ENCODE measurements at places on chromosomes 5 and 9.

- DNase-seq, result no peak
Measured at GRCh38 chr5:67416133-67416937, 219.7 kb upstream of the CD180 start.

- DNase-seq, result no peak
Measured at GRCh38 chr5:54577937-54578653, 60.5 kb downstream of the SNX18 start.

GRCh38 chr5:116546033-116546742 is 28.4 kb downstream of the SEMA6A start:
- no peak for DNase-seq

DNA sequence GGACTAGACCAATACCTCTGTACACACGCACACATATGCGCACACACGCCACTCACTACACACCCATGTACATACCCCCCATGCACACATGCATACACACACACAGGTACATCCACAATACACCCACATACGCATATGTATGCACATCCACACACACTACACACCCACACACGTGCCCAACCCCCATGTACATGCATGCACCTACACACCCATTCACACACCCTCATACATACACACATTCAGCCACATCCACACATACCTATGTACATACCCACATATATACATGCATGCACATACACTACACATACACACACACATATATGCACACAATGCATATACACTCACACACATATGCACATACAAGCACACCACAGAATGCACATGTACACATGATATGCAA is 107.1 kb downstream of the GADD45G start:
- no peak for DNase-seq

GRCh38 chr5:142132916-142133315 is 24.3 kb downstream of the NDFIP1 start:
- DNase-seq, result peak; percentile 81

- DNase-seq, result no peak
Measured at GRCh38 chr5:132258102-132259068, 889 bp downstream of the PDLIM4 start.

DNA sequence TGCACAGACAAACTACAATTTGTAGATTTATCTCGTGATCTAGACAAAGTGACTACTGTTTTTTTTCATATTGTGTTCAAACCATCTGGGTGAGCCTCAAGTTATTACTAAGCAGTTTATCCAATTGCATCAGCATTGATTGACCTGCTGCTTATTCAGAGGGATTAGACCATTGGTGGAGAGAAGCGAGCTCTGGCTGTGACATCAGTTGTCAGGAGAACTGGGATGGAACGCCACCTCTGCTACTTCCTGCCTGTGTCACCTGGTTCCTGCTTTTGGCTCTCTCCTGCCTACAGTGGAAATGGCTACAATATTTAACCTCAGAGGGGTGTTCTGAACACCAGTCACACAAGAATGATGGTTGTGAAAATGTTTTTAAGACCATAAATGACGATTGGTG is 12.1 kb downstream of the NR4A3 start:
- no peak for DNase-seq

DNA sequence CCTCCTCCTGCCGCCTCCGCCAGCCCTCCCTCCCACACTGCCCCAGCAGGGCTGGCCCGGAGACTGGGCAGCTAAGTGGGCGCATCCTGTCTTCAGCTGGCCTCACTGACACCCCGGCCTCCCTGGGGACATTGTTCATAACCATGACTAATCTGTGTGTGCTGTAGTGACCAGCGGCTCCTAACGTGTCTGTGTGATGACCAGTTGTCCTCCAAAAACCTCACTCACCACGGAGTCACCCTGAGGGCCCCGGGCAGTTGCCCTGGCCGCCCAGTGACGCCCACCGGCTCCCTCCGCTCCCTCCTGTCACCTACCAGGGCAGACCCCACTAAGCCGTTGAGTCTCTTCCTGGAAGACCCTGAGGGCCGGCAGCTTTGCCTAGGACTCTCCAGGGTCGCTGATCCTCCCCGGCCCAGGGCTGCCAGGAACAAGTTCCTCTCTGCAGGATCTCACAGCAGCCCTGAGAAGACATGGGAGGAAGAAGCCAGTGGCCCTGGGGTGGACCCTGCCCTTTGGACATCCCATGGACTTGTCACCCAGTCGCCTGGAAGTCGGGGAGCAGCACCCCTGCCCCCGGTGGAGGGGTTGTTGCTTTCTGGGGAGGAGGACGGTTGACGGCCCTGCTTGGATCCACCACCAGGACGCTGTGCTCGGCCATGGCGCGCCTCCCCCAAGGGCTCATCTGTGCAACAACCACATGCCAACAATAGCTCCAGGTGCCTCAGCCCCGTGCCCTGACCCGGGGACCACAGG is 110.2 kb upstream of the LMX1B start:
- DNase-seq, result no peak

- no peak for DNase-seq
Measured at GRCh38 chr9:72733895-72734294, 212.5 kb downstream of the TMC1 start.

DNA sequence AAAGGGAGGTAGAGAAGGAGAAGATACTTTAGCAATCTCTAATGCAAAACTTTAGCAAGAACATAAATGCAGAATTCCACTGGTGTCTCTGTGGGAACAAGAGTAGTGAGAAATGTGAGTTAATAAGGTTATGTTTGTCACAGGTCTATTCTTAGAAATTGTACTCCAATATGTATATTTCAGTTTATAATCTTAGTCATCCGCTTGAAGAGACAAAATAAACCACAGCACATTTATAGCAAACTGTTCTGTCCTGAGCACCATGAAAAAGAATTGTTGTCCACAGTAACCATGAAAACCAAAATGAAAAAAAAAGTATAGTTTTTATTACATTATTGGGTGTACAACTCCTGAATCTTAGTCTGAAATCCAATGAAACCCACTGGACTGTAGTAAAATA is 93.6 kb upstream of the TSLP start:
- no peak for DNase-seq

GRCh38 chr5:138148811-138149210 is 9.6 kb upstream of the NME5 start:
- no peak for DNase-seq

DNA sequence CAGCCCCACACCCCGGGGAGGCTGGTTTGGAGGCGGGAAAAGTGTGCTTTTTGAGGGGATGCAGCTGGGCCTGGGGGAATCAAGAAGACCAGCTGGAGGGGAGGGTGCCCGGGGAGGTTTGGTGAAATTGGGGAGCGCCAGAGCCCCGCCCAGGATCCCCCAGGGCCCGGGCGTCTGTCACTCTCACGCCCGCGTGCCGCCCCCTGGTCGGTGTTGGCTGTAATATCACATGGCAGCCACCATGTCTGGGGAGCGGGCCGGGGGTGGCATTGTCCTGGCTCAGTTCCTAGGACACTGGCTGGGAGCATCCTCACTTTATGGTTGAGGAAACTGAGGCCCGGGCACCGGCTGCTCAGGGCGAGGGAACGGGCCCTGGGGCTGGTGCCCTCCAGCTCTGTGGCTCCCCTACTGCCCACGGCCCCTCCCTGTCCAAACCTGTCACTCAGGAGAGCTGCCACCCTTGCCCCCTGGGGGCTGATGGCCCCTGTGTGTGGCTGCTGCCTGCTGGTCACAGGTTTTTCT is 27.5 kb downstream of the ASS1 start:
- no peak for DNase-seq

DNA sequence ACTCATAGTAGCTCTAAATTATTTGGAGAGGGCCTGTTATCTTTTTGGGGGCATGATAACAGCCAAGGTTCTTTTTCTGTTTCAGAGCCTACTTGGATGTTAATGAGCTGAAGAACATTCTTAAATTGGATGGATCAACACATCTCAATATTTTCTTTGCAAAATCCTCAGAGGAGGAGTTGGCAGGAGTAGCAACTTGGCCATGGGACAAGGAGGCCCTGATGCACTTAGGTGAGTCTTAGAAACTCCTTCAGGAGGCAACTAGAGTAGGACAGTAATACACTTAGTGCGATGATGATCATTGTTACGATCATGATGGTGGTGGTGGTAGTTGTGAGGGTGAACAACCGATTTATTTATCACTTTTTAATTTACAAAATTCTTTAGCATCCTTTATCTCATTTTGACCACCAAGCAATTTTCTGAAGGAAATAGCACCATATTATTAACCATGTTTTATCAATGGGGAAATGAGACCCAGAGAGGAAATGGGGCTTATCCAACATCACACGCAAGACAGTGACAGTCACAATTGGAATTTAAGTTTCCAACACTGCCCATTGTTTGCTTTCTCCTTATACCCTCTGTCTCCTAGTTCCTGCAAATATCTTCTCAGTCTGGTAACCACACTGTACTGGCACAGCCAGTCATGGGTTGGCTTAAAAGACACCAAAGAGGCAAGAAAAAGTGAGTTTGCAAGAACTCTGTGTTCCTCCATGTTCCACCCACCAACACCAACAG is 54.0 kb downstream of the PAPPA start:
- DNase-seq, result no peak

DNA sequence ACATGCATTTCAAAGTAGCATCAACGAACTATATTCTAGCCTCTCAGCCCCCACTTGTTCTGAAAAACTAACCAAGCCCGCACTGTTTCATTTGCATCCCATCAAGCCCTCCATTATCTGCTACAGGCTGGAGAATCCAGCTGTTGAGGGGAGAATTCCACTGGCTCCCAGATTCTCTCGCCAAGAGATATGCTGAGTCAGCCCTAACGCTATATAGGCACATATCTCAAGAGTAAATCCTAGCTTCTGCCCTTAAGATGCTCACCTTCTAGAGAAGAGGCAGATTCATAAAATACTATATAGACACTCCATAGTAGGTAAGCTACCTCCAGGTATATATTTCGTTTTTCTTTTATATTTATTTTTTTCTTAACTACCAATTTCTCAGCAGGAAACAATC is 266.4 kb upstream of the TARS1 start:
- DNase-seq, result no peak

- DNase-seq, result no peak
Measured at GRCh38 chr9:125190361-125190801, 778 bp upstream of the PPP6C start.

GRCh38 chr5:127586811-127587210 is 62.1 kb upstream of the CTXN3 start:
- DNase-seq, result no peak

- DNase-seq, result no peak
Measured at GRCh38 chr9:20649381-20649780, 27.1 kb upstream of the MLLT3 start.

DNA sequence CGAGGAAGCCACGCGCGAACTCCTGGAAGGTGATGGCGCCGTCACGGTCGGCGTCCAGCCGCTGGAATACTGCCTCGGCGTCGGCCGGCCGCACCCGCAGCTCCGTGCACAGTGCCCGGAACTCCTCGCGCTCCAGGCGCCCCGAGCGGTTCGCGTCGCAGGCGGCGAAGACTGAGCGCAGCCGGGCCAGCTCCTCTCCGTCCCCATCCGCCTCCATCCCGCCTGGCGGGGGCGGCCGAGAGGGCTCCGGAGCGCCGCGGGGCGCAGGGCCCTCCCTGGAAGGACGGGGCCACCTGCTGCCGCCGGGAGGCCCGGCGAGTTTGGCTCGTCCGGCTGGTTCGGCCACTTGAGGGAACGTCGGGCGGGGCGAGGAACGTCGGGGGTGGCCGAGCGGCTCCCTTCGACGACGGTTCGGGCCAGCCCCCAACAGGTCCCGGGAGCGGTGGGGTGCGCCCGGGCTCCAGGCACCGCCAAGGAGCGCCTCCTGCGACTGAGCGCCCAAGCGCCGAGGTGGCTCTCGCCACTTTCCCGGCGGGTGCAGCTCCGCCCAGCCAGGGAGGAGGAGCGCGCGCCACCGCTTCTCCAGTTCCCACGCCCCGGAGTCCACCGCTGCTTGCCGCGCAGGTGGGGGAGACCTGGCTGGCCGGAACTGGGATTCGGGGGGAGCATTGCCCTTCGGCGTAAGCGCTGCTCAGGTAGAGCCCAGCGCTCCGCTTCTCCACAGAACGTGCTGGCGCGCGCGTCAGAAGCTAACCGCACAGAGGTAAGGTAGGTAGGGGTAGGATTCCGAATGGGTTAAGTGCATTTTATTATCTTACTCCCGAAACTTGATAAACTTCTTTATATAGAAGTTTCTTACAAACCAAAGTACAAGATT is at the start of gene RASEF:
RASEF (minus strand) TSS at position 492 of the 877 bp plus-strand sequence; CDS start at position 217, 275 bp downstream.
- no peak for DNase-seq

DNA sequence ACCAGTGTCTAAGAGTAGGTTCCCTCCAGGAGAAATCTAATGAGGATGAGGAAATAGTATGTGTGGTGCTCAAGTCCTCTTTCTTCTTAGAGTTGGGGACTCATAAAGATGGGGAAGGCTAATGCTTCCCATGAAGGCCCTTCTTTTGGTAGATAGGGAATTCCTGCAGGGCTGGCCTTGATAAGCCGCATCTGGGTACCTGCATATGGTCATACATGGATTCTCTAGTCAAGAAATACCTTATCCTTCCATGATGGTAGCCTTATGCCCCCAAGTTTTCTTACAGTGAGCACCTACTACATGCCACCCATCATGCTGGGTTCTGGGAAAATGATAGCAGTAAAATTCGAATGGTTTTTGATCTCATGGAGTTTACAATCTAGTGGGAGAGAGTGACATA is 382.6 kb downstream of the KDM4C start:
- DNase-seq, result no peak

DNA sequence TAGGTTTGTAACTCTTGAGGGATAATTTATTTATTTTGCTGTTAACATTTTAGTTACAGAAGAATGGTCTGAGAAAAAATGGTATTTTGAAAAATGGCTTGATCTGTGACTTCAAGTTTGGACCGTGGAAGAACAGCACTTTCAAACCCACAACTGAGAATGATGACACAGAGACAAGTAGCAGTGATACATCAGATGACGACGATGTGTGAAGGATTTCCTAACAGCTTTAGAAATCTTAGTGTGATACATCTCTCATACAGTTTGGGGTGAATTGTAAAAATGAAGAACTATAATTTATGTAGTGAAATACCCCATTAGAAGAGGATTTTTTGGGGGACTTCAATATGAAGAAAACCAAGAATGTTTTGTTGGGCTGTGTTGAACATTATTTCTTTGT is 88.7 kb downstream of the GPBP1 start:
- no peak for DNase-seq

- no peak for DNase-seq
Measured at GRCh38 chr5:460273-460625, 17.3 kb downstream of the EXOC3 start.

- no peak for DNase-seq
Measured at GRCh38 chr5:643351-643801, 31.2 kb downstream of the CEP72 start.

DNA sequence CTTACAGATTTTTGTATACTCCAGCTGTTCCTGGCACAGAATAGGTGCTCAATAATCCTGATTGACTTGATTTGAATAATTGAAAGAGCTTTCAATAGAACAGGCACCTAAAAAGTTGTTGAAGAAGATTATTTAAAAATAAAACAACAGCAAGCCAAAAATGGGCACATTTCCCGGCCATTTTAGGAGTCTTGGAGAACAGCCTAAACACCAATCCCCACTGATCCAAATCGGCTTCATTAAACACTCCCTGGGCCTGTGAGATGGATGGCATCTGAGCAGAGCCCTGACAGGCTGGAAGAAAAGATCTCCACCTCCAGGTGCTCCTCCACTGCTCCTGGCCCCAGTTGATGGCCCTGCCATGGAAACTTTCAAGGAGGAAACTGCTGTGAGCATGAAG is 213.3 kb downstream of the MAN2A1 start:
- DNase-seq, result no peak

All from hematopoietic multipotent progenitor cell treated with erythropoietin and hydrocortisone succinate and interleukin-3 and kit ligand, for 15 days (in vitro differentiated cells).